ENCODE measurements at places on chromosomes 2 and 18. TPM values are rescaled to one million over a fixed set of nuclear protein-coding genes. Genes with fewer than 3 reads are reported as not detected.

DNA sequence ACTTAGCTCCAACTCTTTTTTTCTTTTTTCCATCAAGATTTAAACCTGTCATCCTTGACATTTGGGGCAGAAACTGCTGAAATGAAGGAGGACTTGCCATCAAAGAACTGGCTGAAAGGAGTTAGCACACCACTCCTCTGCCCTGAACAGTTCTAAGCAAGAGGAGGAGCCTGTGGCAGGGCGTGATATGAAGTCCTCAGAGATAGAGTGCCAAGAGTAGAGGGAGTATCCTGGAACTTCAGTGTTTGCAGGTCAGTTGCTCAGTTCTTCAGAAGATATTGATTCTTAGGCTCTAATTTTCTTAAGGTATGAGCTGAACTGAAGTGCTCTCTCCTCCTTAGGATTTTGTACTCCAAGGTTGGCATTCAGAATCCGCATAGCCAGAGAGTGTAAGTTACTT, 15.2 kb downstream of the NABP1 start:
- no peak for DNase-seq

GRCh38 chr2:173462892-173463840, 108.5 kb downstream of the CDCA7 start:
- peak; percentile 3 for DNase-seq

GRCh38 chr2:193303464-193303863, 1108.7 kb upstream of the TMEFF2 start:
- DNase-seq = no peak

The ANKRD29 gene
- 5.2 TPM for polyA plus RNA-seq

The RTKN gene
- polyA plus RNA-seq = 95.6 TPM

DNA sequence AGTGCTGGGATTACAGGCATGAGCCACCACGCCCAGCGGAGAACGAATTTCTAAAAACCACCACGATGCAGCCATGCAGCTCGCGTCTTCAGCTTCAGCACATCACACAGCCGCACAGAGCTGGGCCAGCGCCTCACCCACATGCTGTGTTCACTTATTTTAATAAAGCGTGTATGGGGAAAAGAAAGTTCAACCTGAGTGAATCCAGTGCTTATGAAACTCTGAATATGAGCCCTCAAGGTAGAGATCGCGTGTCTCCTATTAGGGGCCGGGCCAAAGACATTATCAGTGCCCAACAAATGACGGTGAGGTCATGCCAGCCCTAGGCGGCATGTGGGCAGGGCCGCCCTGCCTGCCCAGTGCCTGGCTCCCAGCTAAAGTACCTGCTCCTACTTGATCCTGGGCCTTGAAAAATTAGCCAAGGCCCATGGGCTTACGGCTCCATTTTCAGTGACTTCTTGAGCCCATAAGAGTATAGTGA, 44.3 kb downstream of the SPRED2 start:
- DNase-seq = no peak

DNA sequence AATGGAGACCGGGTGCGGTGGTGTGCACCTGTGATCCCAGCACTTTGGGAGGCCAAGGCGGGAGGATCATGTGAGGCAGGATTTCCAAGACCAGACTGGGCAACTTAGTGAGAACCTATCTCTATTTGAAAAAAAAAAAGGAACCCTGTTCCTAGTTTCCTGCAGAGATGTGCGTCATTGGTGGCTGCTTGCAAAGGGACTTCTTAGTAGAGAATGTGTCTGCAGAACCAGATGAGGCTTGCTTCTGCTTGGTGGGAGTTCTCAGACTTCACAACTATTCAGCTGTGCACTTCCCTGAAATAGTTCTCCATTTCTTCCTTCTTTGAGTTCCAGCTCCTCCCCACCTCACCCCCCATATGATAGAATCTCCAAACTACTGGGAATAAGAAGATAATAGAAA, 22.3 kb downstream of the ZCCHC2 start:
- no peak for DNase-seq

The CYS1 gene
- 276 TPM for polyA plus RNA-seq

DNA sequence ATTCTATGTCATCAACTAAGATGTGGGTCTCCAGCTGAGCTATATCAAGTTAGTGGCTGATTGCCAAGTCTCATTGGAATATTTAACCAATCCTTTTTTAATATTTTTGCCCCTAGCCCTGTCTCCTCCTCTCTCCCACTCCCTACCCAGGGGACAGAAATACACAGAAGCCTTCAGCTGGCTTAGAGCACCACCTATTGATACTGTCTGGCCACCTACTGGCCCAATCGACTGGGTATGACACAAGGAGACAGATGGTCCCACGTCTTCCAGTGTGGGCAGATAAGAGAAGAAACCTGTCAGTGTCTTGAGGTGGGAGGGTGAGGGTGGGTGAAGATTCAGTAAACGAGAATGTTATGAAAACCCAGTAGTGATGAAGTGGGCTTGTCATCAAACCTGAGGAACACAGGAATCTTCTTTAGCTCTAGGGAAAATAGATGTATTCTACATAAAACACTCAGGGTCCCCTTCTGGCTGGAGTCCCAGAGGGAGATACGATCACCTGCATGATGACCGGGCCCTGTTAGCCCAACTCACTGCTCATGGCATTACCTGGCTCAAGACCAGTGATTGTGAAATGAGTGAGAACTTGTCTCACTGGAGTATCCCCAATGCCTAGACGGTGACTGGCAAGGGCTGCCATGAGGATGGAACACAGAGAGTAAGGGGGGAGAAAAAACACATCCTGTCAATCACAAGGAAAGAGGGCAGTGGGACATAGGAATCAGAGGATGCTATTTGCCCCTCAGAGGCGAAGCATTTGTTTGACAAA, 26.7 kb downstream of the POLR1A start:
- DNase-seq = peak; percentile 9

The SEPTIN10 gene
- polyA plus RNA-seq = 20.8 TPM

The FOXD4L1 gene
- not detected for polyA plus RNA-seq

The CNTNAP5 gene
- polyA plus RNA-seq = not detected

The UPP2 gene
- 20.9 TPM for polyA plus RNA-seq

DNA sequence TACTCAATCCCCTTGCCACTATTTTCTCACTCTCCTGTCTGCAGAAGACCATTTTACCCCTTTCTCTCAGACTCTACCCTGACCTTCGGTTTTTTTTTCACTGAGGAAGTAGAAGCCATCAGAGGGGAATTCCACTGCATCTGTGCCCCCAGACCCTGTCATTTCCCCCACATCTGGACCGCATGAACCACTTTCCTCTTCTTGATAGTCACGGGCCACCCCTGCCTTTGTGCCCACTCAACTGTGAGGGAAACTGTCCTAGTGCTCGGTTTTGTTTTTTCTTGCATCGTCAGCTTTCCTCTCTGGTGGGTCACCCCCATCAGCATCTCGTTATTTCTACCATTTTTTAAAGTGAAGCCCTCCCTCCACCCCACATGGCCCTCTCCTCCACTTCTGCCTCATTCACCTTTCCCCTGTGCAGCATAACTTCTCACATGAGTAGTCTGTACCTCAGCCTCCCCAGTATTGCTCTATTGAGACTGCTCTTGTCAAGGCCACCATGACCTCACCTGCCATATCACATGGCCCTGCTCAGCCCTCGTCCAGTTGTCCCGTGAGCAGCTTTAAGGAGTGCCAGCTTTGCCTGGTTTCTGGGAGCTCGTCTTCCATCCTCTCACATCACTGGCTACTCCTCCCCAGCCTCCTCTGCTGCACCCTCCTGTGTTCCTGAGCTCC, 32.4 kb downstream of the TMEM87B start:
- no peak for DNase-seq

DNA sequence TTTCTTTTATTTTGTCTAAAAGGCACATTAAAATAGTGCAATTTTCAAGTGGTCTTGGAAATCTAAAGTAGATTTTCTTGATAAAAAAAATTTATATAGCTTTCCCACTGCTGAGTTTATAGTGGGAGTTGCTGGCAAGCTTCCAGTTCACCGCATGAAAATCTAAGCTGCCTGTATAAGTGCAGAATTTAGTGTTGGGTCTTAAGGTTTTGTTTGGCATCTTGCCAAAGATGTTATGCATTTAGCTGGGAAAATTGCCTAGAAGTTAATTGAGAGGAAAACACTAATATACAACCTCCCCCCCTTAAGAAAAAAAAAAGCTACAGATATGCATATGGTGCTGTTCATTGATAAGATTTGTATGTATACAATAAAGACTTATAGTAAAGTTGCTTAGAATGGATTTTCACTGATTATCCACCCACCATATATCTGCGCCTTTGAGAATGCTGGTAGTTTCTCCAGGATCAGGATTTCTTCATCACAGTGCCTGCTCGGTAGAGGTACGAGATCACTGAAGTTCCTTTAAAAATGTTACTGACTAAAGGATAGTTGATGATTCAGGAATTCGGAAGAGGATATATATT, 803.2 kb upstream of the POU3F3 start:
- DNase-seq = peak; percentile 56

- DNase-seq = peak; percentile 5
Observed at GRCh38 chr2:71528131-71528591, 74.8 kb downstream of the DYSF start.

DNA sequence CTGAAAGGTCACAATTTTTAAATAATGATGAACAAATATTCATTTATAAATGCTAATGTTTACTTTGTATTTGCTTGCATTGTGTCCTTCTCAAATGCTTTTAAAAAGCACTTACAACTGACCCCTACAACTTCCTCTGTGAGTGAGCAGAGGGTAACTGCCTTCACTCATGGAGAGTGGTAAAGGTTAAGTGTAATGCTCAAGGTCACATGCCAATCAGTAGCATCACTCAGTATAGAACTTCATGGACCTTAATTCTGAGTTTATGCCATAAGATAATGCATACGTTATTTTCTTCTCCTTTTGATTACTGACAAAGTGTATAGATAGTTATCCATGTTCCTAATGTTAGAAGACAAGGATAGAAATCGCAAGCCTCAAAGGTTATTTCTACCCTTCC, 91.8 kb upstream of the SERTAD2 start:
- DNase-seq = no peak

DNA sequence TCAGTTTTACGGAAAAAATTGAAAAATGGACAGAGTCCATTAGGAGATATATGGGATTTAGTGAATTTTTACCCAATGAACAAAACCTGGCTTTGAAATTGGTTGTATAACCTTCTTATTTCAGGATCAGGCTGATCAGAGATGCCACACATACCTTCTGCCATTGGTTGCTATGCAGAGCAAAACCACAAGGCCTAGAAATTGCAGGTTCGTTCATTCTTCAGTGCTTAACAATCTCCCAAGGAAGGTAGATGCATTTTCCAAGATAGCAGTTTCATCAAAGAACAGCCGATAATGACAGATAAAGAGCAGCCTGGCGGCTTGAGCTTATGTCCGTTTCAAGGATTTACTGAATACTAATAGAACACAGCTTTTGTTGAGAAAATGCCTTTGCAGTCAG, 868.8 kb downstream of the EPHA4 start:
- DNase-seq = no peak

The TUBA3E gene
- not detected for polyA plus RNA-seq

DNA sequence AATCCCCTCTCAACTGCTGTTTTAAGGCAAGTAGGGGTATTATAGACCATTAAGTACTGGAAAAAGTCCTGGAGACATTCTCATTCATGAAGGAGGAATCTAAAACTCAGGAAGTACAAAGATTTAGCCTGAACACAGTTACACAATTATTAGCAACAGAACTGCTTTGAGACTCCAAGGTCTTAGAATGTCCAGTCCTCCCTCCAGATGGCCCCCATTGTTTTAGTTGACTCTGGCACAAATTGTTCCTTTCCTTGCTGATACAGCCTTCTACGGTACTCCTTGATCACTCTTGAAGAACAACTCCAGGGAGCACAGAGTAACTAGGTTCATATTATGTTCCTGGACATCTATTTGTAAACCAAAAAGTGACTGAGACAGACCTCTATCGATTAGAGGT, 210.1 kb upstream of the RND3 start:
- no peak for DNase-seq

- no peak for DNase-seq
Observed at GRCh38 chr18:37524498-37525261, 40.9 kb downstream of the CELF4 start.

GRCh38 chr2:58019229-58019628, 27.4 kb upstream of the VRK2 start:
- no peak for DNase-seq

GRCh38 chr2:99504844-99505584, 15.2 kb upstream of the REV1 start:
- no peak for DNase-seq

The AMER3 gene
- polyA plus RNA-seq = not detected

The TSGA10 gene
- polyA plus RNA-seq = 5.3 TPM

DNA sequence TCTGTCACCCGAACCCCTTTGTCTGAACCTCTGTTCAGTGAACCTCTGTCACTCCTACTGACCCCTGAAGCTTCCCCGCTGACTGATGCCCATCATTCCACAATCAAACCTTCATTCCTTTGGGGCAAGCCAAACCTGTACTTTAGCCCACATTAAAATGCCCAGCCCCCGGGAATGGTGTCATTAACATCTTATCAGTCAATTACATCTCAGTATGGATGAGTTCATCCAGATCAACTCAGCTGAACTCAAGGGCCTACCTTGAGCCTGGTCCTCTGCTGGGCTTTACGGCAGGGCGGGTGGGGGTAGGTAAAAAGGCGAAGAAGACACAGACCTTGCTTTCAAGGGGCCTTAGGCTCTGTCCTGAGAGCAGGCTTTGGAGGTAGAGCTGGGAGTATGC, 154.4 kb upstream of the SMAD2 start:
- no peak for DNase-seq

The FBXO41 gene
- polyA plus RNA-seq = 0.49 TPM

The NLRC4 gene
- 0.49 TPM for polyA plus RNA-seq

DNA sequence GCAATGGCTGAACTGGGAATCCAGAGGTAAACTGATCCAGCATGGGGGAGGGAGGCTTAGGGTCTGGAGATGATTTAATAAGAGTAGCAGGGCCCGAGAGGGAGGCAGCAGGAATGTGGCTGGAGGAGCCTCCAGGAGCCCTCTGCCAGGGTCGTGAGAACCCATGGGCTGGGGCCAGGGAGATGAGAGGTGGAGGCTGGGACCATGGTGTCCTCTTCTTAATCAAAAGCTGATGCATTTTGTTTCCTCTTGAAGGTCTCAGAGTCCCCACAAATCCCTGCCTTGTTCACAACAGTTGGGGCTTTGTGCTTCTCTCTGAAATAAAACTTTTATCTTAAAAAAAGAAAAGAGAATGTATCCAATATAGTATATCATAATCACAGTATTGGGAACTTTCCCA, 123.7 kb upstream of the ZNF516 start:
- DNase-seq = peak; percentile 28

- no peak for DNase-seq
Observed at GRCh38 chr2:147482916-147483669, 361.7 kb upstream of the ACVR2A start.

- DNase-seq = no peak
Observed at GRCh38 chr2:199955007-199955338, 318 bp downstream of the TYW5 start.

DNA sequence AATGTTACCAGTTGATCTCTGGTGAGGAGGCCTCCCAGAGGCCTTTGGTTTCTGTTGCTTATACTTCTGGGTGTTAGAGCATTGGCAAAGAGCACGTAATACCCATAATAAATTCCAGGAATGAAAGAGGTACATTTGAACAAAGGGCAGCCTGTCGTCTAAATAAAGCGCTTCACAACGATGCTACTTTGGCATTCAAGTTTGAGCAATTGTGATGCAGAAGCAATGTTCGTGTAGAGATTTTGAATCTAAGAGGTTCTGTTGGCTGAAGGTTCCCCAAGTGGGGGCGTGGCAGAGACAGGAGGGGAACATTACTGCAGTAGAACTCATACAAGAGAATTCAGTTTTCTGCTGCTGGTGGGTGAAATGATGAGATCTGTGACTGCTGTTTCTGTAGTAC, 27.8 kb downstream of the ZNF532 start:
- no peak for DNase-seq

The COX7A2L gene
- polyA plus RNA-seq = 321 TPM

The PSMA8 gene
- not detected for polyA plus RNA-seq

The CRYBA2 gene
- polyA plus RNA-seq = not detected

The IRS1 gene
- 4.5 TPM for polyA plus RNA-seq

Measured in kidney (tissue), 22 donors.